LoVo (cell line): ENCODE measurements at places on chromosomes 11 and 22.

GRCh38 chr22:44372611-44373010 lies 59.9 kb upstream of the SHISAL1 start:
- no peak for DNase-seq

GRCh38 chr11:126140201-126140925 lies 71.1 kb downstream of the RPUSD4 start:
- no peak for DNase-seq

- DNase-seq, result no peak
Measured at GRCh38 chr11:62592146-62592815, 958 bp upstream of the TUT1 start.

GRCh38 chr11:36693139-36693843 lies 95.3 kb upstream of the RAG2 start:
- no peak for DNase-seq

DNA sequence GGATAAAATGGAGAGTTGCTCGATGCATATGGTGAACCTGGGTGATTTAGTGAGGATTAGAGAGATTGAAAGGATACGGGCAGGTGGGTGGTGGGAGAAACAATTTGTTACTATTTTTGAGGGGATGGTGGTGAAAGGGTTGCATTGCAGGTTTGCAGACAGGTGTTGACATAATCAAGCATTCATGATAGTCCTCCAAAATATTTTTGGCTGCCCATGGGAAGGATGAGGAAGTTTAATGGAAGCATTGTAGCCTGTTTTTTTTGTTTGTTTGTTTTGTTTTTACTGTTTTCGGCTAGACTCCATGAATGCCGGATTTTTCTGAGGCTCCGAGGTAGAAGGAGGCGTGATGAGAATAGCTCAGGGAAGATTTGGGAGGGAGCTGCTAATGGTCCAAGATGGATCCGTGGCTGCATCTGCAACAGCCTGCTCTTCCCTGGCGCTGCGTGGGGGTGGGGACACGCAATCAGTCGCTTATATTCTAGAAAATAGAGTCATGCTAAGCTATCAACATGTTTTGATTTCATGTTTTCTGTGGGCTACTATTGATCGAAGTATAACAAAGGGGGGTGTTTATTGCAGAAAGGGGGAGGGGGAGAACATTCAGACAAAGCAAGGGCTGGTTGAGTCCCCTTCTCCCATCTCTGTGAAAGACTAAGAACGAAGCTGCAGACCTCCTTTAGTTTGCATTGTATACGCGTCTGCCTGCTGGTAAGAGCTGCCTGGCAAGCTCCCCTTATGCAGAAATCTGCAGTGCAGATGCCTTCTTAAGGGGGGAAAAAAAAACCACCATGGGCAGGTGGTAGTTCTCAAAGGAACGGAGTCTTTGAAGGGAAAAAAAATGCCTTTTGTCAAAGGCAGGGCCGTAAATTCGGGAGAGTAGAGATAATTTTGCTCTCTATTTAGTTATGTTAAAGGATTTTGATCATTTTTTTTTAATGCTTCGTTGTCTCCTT lies 1.0 kb downstream of the RTN3 start:
- DNase-seq, result no peak

DNA sequence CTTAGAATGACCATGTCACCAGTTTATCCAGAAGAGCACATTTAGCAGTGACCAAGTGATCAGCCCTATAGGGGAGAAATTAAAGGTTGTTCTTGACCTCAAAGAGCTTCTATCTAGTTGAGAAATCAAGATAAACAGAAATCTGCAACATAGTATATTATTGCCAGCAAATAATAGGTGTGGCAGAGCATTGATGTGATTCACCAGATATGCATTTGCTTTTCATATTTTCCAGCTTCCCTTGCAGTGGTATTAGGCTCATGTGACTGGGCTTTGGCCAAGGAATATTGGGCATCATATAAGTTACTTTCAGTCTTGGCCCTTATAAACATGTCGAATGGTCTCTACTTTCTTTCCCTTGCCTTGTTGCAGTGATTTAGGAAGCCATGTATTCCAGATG lies 34.5 kb downstream of the COMMD9 start:
- DNase-seq, result peak; percentile 18
